Cortex of kidney (tissue), 1 donor: ENCODE measurements at places on chromosomes 2 and 18.

DNA sequence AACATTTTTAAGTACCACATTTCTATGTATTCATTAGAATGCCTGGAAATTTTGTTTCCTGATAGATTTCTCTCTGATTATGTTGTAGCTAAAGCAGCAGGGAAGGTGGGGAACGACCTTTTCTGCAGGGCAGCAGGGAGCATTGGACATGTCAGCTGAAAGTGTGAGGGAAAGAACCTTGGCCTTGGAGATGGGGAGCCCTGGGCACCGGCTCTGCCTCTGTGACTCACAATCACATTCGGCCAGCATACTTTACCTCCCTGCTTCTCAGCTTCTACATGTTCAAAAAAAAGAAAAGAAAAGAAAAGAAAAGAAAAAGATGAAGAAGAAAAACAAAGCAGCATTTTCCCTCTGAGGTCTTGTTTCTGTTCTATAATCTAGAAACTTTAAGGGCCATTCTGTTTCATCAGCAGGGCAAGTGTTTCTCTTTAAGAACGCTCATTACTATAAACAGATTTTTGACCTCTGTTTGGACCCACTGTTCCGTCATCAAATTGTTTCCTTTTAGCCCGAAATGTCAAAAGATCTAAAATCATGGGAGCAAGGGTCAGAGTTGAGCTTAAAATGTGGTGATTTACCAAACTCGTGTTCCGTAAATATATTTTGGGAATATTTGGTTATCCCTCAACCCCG lies 27.9 kb downstream of the SETBP1 start:
- no peak for DNase-seq

DNA sequence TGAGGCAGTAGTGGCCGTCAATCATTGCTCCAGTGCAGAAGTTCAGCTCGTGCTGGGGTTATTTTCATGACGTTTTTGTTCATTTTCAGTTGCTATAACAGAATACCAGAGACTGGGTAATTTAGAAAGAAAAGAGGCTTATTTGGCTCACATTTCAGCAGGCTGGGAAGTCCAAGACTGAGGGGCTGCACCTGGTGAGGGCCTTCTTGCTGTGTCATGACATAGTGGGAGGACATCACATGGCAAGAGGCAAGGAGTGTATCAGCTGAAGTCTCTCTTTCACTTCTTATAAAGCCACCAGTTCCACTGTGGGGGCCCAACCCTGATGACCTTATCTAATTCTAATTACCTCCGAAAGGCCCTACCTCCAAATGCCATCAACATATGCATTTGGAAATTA lies 58.0 kb upstream of the DPP10 start:
- DNase-seq = no peak

- DNase-seq = no peak
Observed at GRCh38 chr2:43576981-43577892, 18.6 kb downstream of the THADA start.

DNA sequence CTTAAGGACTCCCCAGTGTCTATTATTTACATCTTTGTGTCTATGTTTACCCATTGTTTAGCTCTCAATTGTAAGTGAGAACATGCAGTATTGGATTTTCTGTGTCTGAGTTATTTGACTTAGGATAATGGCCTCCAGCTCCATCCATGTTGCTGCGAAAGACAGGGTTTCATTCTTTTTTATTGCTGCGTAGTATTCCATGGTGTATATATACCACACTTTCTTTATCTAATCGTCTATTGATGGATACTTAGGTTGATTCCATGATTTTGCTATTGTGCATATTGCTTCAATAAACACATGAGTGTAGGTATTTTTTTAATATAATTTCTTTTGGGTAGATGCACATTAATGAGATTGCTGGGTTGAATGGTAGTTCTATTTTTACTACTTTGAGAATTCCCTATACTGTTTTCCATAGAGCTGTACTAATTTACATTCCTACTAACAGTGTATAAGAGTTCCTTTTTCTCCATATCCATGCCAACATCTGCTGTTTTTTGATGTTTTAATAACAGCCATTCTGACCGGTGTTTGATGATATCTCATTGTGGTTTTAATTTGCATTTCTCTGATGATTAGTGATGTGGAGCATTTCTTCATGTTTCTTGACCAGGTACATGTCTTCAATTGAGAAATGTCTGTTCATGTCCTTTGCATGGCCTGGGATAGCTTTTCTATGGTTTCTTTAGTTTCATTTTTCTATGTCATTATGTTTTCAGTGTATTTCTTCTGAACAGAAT lies 21.8 kb downstream of the MTCL1 start:
- no peak for DNase-seq

- DNase-seq = no peak
Observed at GRCh38 chr2:239824046-239824694, 201.0 kb downstream of the NDUFA10 start.

GRCh38 chr18:64893349-64893748 lies 744.5 kb upstream of the LINC00305 start:
- no peak for DNase-seq

GRCh38 chr2:40255103-40255502 lies 196.8 kb downstream of the SLC8A1 start:
- DNase-seq = no peak

GRCh38 chr2:170819680-170820664 lies 3.3 kb downstream of the GAD1 start:
- DNase-seq = no peak
